Spinal cord (tissue), 10 donors: ENCODE measurements at places on chromosomes 2 and 18.
A peak's percentile ranks its signal among the peaks of the same experiment; 100 is the strongest.

DNA sequence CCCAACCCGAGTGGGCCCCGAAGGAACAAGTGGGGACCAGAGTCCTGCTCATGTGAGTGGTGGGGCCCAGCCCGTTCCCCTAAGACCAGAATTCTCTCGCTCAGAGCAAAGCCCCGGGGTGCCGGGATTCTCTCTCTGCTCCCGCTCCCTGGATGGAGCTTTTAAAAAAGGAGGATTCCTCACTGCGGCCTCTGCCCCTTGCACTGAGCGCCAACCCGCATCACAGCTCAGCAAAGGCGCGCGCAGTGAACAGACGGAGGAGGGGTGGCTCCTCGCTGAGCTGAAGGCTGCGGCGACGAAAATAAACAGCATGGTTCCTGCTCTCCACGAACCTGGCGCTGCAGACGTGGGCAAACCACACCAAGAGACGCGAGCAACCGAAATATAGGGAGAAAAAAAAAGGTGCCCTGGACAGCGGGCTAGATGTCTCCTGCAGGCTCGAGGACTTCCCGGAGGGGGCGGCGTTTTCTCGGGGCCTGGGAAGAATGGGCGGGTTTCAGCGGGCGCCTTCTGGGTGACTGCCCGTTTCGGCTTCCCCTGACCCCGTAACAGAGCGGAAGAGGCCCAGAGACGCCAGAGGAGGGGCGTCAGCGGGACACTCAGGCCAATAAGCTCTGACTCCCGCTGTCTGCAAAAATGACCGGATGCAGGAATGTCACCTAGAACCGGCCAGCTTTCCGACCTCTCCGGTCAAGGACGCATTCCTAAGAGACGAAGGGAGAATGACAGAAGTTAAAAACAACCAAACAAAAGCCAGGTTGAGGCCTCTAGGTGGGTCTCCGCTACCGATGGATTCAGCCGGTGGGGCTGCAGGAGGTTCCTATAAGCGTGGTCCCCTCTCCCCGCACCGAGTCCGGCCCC lies 819 bp upstream of the KLF11 start:
- peak overlapping the region; percentile 88 for H3K27ac ChIP-seq
- H3K4me1 ChIP-seq, result peaks cover 49% of the 10 kb centered on the region
- peak; percentile 57 for DNase-seq
- peaks cover 6% of the 10 kb centered on the region for H3K36me3 ChIP-seq
- H3K27me3 ChIP-seq, result no peaks in the 10 kb centered on the region

DNA sequence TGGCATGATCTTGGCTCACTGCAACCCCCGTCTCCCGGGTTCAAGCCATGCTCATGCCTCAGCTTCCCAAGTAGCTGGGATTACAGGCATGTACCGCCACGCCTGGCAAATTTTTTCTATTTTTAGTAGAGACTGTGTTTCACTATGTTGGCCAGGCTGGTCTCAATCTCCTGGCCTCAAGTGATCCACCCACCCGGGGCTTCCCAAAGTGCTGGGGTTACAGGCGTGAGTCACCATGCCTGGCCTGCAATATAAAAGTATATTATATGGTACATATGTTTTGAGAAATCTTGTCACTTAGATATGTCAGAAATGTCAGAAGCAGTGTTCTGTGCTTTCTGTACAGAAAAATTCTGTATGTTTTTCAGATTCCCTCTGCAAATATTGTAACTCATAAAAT lies 19.2 kb upstream of the XPO1 start:
- no peaks in the 10 kb centered on the region for H3K27me3 ChIP-seq
- H3K36me3 ChIP-seq, result no peaks in the 10 kb centered on the region
- H3K4me1 ChIP-seq, result no peaks in the 10 kb centered on the region
- no peak overlapping the region for H3K27ac ChIP-seq

DNA sequence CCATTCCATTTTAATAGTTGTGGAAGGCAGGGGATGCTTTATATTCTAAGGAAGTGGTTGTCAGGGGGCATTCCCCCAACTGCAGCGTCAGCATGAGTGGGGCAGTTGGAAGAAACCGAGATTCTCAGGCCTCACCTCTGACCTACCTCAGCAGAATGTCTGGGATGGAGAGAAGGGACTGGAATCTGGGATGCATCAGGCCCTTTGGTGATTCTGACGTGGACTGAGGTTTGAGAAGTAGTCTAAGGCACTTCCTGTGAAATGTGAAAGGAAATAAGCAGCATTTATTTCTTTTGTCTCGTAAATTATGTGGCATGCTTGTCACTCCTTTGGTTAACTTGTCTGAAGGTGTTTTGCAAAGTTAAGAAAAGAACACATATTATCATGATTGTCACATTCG lies 540.7 kb upstream of the NETO1 start:
- no peaks in the 10 kb centered on the region for H3K27me3 ChIP-seq
- no peak for DNase-seq

GRCh38 chr2:29894822-29895614 lies 26.4 kb downstream of the ALK start:
- H3K27me3 ChIP-seq, result peaks cover 2% of the 10 kb centered on the region
- H3K4me1 ChIP-seq, result peaks cover 5% of the 10 kb centered on the region
- H3K4me3 ChIP-seq, result no peak overlapping the region
- no peak overlapping the region for H3K27ac ChIP-seq
- H3K36me3 ChIP-seq, result no peaks in the 10 kb centered on the region
- DNase-seq, result peak; percentile 75

DNA sequence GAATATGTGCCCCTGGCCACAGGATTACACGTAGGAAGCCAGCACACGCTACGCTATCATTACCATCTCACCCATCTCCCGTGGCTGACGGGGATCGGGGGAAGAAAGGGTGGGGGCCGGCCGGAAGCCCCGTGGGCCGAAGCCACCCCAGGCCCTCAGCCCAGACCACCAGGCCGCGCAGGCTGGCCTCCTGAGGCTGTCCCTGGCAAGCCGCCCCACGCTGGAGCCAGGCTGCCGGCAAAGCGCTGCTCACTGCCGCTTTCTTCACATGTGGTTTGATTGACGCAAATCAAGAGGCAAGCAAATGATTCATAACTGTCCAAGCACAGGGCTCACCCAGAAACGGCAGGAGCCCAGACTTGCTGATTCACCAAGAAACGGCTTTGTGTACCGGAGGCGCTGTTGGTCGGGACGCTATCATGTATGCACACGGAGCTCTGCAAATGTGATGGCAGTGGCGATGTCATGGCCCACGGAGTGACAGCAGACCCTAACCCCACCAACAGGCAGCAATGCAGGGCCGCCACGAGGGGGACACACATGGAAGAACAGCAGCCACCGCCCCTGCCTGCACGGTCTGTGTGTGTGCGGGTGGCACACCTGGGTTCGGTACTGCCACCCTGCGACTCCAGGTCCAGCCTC lies 125.7 kb downstream of the HDAC4 start:
- H3K4me1 ChIP-seq, result peaks cover 85% of the 10 kb centered on the region
- H3K36me3 ChIP-seq, result peaks cover 5% of the 10 kb centered on the region

DNA sequence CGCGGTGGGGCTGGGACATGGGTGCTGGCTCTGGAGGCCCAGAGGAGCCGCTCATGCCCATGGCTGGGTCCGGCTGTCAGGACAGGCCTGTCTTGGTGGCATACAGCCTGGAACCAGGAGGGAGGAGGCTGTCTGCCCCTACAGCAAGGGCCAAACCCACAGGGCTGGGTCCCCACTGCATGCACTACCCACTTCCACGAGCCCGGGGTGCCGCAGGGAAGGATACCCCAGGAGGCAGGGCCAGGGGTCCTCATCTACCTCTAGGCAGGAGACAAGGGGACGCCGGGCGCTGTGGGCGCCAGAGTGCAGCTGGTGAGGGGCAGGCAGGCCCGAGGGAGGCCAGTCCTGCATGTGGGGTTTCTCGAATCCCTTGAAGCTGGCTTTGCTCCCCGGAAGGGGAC lies 95.1 kb upstream of the GPC1 start:
- no peak for DNase-seq
- H3K4me3 ChIP-seq, result no peak overlapping the region
- peaks cover 22% of the 10 kb centered on the region for H3K4me1 ChIP-seq
- H3K27me3 ChIP-seq, result no peaks in the 10 kb centered on the region

DNA sequence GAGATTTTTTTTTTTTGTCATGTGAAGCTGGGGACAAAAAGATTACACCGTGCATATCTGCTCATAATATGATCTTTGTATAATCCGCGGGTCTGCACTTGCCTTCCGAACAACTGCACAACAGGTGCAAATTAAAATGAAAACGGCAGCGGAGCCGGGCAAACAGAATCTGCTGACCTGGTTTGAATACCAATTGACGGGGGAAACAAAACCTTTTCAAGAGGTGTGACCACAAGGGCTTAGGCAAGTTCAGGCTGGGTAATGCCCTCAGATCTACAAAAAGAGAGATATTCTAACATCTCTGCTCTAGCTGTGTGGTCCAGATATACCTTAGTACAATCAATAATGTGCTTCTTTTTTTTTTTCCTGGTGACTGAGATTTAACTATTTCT lies 88.5 kb downstream of the ZEB2 start:
- H3K27ac ChIP-seq, result peak overlapping the region; percentile 94
- no peaks in the 10 kb centered on the region for H3K27me3 ChIP-seq
- H3K4me1 ChIP-seq, result no peaks in the 10 kb centered on the region

DNA sequence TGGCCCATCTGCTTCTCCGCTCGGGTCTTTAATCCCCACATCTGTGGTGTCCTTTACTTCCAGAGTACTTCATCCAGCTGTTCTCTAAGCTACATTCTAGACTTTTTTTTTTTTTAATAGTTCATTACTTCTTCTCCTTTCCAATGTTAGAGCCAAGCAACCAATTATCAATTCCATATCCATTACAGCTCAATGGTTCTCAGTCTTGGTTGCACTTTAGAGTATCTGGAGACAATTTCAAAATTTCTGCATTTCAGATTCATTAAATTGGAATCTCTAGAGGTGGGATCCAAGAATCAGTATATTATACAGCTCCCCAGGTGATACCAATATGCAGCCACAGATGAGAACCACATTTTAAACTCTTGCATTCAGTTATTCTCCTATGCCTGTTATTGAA lies 43.9 kb upstream of the ZSWIM2 start:
- no peak for DNase-seq
- H3K4me1 ChIP-seq, result no peaks in the 10 kb centered on the region
- no peaks in the 10 kb centered on the region for H3K36me3 ChIP-seq
- no peaks in the 10 kb centered on the region for H3K27me3 ChIP-seq
- H3K4me3 ChIP-seq, result no peak overlapping the region

DNA sequence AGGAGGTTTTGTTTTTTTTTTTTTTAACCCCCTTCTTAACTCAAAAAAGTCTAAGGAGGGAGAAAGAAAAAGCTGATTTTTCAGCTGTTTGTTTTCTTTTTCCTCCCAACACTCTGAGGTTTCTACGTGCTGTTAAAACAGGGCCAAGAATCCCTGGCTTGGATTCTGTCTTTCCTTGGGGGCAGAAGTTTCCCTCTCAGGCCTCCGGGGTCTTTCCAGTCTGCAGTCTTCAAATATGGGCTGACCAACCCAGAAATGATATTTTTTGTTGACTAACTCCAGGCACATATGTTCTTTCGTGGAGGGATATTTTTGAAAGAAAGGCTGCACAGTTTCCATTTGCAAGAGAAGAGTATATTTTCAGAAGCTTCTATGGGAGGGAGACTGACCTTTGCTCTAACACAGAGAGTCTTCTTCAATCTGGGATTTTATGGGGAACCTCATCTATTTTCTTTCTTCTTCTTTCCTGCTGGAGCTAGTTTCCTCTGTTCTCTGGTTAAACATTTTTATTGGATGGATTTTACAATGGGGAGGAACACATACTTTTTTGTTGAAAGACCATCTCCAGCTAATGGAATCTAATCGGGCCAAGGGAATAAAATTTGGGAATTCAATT lies 93.3 kb upstream of the SPRED2 start:
- H3K36me3 ChIP-seq, result no peaks in the 10 kb centered on the region
- H3K4me3 ChIP-seq, result no peak overlapping the region
- DNase-seq, result no peak
- H3K27me3 ChIP-seq, result no peaks in the 10 kb centered on the region
- H3K27ac ChIP-seq, result peak overlapping the region; percentile 42
- no peaks in the 10 kb centered on the region for H3K4me1 ChIP-seq

- no peak for DNase-seq
- peaks cover 7% of the 10 kb centered on the region for H3K4me1 ChIP-seq
- peaks cover 11% of the 10 kb centered on the region for H3K36me3 ChIP-seq
- no peaks in the 10 kb centered on the region for H3K27me3 ChIP-seq
- H3K27ac ChIP-seq, result no peak overlapping the region
These were observed 103.9 kb downstream of the MRO start for GRCh38 chr18:50715919-50716318.

- no peaks in the 10 kb centered on the region for H3K36me3 ChIP-seq
- H3K27ac ChIP-seq, result no peak overlapping the region
- no peak overlapping the region for H3K4me3 ChIP-seq
- H3K4me1 ChIP-seq, result no peaks in the 10 kb centered on the region
- H3K27me3 ChIP-seq, result no peaks in the 10 kb centered on the region
These were observed 39.6 kb upstream of the KLF7 start for GRCh38 chr2:207205173-207205957.
